A549 treated with AZD2906 at 1 μM for 4 hours (cell line): ENCODE measurements at places on chromosomes 7 and 10. TPM values are rescaled to one million over a fixed set of nuclear protein-coding genes. Genes with fewer than 3 reads are reported as not detected.

OGA gene
- 63.4 to 85.8 TPM (median 65.4 TPM) in 5 replicates for total RNA-seq

CALHM1 gene
- total RNA-seq = 0.02 TPM in 1 of 5 replicates, not detected in the others

CLCN1 gene
- total RNA-seq = 0.02 to 0.08 TPM (median 0.03 TPM) in 4 of 5 replicates, not detected in the other

GPR37 gene
- total RNA-seq = 0.59 to 0.81 TPM (median 0.73 TPM) in 5 replicates

GLUD1 gene
- total RNA-seq = 90.8 to 108 TPM (median 101 TPM) in 5 replicates
